ENCODE measurements at places on chromosomes 2 and 18. TPM values are rescaled to one million over a fixed set of nuclear protein-coding genes. Genes with fewer than 3 reads are reported as not detected.

VRK2 gene
- 0.45 TPM for polyA plus RNA-seq

TMEM182 gene
- 3.8 TPM for polyA plus RNA-seq

ACTG2 gene
- 0.67 TPM for polyA plus RNA-seq

LIPG gene
- 0.85 TPM for polyA plus RNA-seq

CNTNAP5 gene
- 19.3 TPM for polyA plus RNA-seq
